ENCODE measurements at places on chromosomes 2 and 18.

GRCh38 chr2:26184555-26185303, 11.8 kb downstream of the GAREM2 start:
- DNase-seq: no peak

DNA sequence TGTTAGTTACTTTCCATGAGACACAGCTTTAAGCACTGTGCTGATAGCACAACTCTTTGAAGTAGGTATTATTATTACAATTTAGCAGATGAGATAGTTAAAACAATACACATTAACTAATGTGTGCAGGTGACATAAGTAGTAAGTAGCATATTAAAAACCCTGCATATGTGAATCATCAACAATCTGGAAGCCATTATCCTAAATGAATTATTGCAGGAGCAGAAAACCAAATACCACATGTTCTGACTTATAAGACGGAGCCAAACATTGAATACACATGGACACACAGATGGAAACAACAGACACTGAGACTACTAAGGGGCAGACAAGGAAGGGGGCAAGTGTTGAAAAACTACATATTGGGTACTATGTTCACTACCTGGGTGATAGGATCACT, 300.3 kb upstream of the GULP1 start:
- no peak for DNase-seq

DNA sequence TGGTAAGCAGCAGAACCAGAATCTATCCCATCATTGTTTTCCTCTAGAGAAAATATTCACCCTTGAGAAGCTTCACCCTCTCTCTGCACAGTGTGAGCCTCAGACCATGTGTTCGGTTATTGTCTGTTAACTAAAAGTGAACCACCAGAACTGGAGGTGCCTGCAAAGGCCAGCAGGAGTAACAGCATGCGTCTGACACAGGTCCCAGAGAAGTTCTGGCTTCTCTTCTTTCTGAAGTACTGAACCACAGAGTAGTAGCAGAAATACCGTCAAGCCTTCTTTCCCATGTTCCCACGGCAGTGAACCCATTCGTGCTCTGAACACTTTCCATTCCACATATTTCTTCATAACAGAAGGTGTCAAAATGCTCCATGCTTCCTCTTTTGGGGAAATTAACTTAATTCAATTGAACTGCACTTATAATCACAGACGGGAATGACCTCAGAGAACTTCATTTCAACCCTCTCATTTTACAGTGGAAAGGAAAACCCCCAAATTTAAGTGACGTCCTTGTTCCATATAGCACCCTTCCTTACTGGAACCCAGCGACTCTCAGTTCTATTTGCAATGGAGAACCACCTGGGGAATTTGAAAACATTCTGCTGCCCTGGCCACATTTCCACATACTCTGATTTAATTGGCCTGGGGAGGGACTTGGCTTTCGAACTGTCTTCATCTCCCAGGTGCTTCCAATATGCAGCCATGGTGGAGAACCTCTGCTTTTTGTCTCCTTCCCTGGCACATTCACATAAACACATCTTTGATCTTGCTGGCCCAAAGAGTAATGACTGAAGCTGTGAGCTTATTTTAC, 519.1 kb downstream of the RNF144A start:
- no peak for DNase-seq

- DNase-seq: no peak
Measured at GRCh38 chr2:11602563-11603204, 67.3 kb downstream of the NTSR2 start.

DNA sequence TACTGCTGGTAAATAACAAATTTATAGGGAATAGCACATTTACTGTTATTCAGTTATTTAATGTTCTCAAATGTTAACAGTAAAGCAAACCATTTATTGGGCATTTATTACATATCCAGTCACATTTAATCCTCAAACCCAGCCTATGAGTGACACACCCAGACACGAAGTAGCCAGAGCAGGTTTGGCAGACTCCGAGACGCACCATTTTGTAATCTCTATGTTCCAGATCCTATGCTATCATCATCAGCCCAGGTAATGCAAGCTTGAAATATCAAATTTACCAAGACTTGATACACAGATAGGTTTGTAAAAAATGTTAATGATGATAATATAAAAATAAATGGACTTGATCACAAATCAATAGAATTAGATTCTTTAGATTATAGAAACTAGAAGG, 131.1 kb downstream of the IKZF2 start:
- DNase-seq: no peak
